Activated CD8-positive, alpha-beta memory T cell treated with anti-CD3 and anti-CD28 coated beads for 4 hours (primary cell): ENCODE measurements at places on chromosomes 4 and X.

DNA sequence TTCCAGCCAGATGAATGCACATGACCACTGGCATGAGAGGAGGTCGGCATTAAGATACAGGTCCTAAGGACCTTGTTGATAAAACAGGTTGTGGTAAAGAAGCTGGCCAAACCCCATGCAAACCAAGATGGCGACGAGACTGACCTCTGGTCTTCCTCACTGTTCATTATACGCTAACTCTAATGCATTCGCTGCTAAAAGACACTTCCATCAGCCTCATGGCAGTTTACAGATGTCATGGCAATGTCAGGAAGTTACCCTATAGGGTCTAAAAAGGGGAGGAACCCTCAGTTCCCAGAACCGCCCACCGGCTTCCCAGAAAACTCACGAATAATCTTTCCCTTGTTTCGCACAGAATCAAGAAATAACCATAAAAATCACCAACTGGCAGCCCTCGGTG, 182.4 kb downstream of the DHRSX start:
- no peak for DNase-seq

- no peak for DNase-seq
Observed at GRCh38 chr4:108527723-108528122, 92.7 kb upstream of the RPL34 start.

GRCh38 chr4:8227201-8227770, 28.2 kb downstream of the SH3TC1 start:
- no peak for DNase-seq

DNA sequence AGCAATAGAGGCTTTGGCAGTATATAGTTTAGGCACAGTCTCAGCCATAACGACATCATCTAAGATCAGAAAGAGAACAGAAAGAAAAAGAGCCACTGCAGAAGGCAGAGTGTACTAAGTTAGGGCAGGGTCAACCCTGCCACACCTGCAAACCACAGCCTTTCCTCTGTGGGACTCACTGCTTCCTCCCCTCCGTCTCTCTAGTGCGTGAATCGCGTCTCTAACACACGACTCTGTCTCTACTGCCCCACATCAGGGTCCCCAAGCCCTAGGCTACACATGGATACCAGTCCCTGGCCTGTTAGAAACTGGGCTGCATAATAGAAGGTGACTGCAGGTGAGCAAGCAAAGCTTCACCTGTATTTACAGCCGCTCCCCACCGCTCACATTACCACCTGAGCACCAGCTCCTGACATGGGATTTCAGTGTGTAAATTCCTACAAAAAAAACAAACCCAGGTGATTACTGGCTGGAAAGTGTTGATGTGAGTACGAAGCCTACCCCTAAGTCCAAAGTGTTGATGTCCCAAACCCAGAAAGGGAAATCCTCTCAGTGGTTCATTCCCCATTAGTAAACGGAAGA, 128.9 kb downstream of the PRKX start:
- DNase-seq, result no peak

- no peak for DNase-seq
Observed at GRCh38 chr4:2305766-2306501, 44.0 kb upstream of the MXD4 start.

DNA sequence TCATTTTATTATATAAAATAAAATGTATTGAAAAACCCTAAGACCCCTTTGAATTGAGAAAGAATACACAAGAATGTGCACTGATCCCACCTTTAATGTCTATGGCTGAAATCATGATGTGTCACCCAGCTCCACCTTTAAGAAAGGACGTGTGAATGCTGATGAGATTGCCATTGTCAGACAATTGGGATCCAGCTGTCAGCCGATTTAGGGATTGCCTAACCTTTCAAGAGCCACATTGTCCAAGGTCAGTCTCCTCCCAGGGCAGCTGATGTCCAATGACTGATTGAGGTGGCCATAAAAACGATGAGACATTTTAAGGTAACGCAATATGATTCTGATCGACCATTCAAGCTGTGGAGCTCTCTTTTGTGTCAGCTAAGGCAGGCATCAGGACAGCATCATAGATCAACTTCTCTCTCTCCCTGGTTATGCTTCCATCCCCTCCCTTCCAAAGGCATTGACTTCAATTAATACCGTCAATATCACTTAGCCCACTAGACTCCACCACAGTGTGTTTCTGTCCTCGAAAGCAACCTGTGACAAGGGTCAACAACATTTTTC, 1676.4 kb downstream of the PCDH7 start:
- no peak for DNase-seq

DNA sequence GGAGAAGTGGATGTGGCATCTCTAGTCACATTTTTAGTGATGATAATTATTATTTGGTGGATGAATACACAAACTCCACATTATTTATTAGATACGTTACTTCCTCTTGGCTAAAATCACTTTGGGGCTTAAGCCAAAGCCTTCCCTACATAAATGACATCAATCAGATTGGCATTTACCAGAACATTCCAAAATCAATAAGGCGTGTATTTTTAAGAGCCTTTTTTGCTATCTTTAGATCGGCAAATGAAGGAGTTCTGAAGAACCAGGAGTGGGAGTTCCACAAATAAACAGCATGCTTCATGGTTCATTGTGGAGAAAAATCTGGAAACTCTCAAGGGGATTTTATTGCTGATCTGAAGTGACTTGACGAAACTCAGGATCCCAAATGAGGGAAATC, 89.7 kb downstream of the AMELX start:
- DNase-seq, result no peak

DNA sequence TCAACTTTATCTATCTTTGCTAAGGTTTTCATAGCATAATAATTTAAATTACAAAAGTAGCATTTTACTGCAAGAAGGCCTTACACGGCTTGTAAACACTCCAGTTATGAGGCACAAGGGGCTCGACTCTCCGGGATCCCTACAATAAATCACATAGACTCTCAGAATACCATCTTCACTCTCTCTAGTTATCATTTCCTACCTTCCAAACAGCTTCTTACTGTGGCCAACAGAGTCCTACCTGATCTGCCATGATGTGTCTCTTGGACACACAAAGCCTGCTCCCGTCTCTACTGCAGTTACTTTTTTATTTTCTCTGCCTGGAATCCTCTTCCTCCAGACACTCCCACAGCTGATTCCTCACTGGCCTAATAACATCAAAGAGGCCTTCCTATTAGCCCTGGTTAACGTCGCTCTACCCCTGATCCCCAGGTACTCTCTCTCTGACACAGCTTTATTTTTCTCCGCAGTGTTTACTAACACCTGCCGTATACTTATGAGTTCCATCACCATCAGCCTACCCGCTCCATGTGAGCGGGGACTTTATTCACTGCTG, 559.6 kb upstream of the DIPK2B start:
- no peak for DNase-seq

DNA sequence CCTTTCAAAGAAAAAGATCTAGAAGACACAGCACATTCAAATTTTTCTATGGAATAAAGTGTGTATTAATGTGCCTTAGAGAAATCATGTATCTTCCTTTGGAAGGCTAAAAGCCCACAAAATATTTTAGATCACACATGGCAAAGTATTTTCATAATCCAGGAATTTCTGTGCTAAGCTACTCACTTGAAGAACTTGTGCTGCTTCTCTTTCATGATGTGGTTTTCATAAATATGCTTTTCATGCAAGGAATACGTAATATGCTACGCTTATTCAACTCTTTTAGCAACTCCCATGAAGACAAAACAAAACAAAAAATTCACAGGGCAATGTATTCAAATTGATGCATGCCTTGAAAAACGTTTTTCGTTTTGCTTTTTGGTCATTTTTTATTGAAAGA, 125.6 kb downstream of the ARHGAP24 start:
- no peak for DNase-seq

GRCh38 chr4:182513587-182514291, 270.5 kb downstream of the TENM3 start:
- no peak for DNase-seq

DNA sequence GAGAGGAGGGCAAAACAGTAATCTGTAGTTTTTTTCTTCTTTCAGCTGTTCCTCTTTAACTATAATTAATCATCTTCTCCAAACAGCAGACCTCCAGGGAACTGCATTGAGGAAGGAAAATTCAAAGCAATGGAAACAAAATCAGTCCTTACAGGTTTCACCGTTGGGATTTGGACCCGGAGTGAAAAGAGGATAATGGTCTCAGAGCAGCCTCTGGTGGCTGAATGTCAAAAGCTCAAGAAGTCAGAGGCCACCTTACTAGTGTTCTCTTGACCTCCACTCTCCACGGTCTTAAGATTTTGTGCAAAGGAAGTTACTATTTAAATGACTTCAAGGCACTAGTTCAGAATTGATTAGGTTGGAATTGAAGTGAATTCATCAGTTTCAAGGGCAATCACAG, 16.0 kb upstream of the MID1 start:
- DNase-seq, result no peak

GRCh38 chrX:79095441-79096041, 48.9 kb upstream of the GPR174 start:
- DNase-seq, result no peak

DNA sequence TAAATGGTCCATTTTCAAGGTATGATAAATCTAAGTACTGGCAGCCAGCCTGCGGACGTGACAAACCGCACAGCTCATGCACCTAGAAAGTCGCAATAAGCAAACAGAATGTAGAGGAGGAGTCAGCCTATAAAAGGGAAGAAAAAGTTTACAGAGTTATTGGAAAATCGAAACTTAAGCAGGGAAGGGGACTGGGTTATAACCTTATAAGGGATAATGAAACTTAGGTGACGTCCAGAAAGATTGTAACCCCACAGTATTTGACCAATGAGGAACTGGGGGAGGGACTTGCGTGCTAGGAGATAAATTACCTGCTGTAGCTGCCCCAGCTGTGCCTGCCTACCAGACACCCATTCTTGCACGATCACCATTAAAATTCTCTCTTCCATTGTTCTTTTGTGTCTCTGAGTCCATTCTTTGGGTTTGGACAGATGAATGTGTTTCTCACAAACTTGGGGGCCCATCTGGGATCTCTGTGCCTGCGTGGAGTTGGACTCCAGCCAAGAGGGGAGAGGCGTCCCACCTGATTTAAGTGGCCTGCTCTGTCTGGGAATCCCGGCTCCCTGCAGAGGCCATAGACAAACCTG, 61.0 kb downstream of the ZCCHC12 start:
- no peak for DNase-seq

DNA sequence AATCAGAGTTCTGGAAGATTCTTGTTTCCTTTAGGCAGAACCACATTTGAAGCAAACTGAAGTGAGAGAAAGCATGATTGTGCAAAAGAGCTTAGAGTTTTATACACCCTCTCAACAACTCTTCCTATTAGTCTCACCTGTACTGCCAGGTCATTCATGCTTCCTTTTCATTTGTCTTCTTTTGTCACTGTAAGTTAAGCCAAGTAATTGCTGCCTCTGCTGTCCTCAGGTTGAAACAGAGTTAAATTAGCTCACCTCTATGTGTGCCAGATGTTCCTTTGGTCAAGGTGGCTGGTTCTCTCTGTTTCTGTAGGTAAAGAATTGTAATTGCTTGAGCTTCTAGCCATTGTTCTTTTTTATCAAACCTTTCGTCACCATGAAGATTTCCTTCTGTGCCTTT, 41.1 kb upstream of the HPGD start:
- no peak for DNase-seq

GRCh38 chr4:26568446-26568994, 15.4 kb upstream of the TBC1D19 start:
- DNase-seq, result no peak

- DNase-seq, result no peak
Observed at GRCh38 chr4:142347241-142347640, 498.9 kb downstream of the INPP4B start.

DNA sequence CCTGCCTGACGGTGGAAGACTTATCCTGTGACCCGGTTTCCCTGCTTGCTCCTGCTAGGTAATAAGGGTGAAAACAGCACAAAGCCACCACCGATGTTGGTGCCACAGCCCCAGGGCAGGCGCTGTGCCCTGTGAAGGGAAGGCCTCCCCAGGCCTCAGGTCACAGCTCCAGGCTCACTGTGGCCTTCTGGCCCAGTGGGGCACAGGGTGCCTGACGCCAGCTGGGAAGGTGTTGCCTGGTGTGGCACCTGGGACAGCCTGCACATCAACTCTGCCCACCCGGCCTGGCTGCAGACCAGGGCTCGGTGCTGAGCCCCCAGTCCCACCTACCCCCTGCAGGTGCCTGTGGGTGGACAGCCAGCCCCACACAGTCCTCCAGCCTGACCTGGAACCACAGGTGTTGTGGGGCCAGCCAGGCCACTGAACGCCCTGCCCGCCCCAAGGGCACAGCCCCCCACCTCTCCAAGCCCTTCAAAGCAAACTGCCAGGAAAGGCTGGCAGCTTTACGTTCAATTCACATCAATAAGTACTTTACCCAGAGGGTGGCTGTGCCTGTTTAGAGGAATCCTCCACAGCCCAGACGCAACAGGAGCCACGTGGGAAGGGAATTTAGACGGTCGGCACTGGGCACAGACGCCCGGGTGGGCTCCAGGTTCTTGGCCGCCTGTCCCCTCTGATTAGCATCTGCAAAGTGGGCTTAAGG, 54.3 kb downstream of the ZFYVE28 start:
- no peak for DNase-seq

- no peak for DNase-seq
Observed at GRCh38 chr4:17654701-17655100, 40.3 kb downstream of the MED28 start.

DNA sequence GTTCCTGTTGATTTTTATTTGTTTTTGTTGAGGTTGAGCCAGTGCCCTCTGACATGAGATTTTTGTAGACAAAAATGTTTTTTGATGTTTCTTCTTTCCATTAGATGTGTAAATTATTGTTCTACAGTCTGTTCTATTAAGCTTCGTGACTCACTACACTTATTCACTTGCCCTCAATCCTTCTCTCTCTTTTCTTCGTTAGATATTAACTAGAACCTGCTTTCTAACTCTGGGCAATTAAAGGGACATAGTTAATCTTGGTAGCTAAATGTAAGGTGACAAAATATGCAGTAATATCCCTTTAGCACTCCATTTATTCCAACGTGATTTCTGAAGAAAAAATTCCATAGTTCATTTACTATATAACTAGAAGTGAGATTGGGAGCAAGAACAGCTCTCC, 333.9 kb downstream of the PDHA2 start:
- DNase-seq, result no peak

DNA sequence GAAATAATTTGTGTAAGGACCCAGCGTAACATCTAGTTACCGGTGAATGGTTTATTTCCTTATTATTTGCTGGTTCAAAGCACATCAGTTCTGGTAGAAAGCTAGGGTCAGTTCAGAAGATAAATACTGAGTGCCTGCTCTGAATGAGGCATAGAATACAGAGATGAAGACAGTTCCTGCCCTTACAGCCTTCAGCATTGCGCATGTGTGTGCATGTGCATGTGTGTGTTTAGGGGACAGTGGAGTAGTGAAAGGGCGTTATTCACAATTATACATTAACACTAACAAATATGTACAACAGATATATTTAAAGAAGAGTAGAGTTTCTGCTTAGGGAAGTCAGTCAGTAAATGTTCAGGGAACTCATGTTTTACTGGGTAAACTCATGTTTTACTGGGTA, 29.1 kb downstream of the CEP135 start:
- no peak for DNase-seq
